ENCODE measurements at places on chromosomes 11 and 22.

DNA sequence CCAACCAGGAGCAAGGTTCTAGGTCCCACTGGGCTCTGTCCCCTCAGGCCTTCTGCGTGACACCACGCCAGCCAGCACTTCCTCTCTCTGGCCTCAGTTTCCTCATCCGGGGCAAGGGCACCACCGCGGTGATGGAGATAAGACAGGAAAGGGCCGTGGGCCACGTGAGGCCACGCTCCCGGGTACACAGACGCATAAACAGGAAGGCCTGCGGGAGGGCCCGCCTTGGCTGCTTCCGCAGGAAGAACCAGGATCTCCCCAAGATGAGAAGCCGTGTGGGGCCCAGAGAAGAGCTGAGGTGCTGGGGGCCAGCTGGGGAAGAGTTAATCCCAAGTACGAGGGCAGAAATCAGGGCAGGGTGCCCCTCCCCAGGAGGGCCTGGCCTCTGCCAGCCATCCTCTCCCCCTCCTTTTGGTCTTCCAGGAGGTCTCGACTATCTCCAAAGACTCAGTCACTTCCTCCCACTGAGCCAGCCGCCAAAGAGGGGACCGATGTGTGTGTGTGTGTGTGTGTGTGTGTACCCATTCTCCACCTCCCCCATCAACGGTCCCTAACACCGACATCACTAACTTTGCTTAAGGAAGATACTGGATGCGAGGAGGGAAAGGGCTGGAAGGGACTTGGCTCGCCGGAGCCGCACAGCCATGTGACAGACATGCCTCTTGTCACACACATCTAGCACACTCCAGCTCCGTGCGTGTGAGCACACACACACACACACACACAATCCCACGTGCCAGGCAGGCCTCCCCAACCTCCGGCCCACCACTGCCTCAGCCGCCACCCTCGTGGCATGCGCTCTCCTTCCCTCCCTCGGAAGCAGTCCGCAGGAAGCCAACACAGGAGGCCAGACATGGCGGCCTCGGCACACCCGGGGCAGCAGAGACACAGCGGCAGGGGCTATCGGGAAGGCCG is 1.4 kb downstream of the MFNG start:
- DNase-seq: no peak

GRCh38 chr11:3104961-3105790 is 48.0 kb upstream of the CARS1 start:
- DNase-seq: no peak

GRCh38 chr11:68128682-68129327 is 7.6 kb upstream of the CHKA start:
- DNase-seq: no peak

- DNase-seq: no peak
These were observed 347.2 kb downstream of the NTM start for GRCh38 chr11:131717616-131718015.

- no peak for DNase-seq
These were observed 1.2 kb downstream of the BARX2 start for GRCh38 chr11:129376658-129377341.

DNA sequence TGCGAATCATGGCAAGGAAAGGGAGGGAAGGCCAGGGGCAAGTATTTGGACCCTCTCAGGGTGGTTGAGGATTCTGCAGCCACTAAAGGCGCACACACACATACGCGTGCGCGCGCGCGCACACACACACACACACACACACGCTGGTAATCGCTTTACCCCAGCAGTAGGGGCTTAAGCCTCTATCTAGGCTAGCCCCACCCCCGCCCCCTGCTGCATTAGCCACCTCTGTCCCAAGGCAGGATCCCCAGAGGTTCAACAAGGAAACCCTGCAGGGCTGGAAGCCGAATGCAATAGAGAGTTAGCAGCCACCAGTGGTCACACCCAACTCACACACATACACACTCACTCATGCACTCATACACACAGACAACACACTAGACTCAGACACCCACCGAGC is 28.6 kb upstream of the ELFN2 start:
- no peak for DNase-seq
